ENCODE measurements at places on chromosomes 3 and 15.

- DNase-seq = no peak
Measured at GRCh38 chr3:50524746-50525145, 21.3 kb upstream of the CACNA2D2 start.

GRCh38 chr15:73550190-73550589, 83.0 kb downstream of the NPTN start:
- no peak for DNase-seq

DNA sequence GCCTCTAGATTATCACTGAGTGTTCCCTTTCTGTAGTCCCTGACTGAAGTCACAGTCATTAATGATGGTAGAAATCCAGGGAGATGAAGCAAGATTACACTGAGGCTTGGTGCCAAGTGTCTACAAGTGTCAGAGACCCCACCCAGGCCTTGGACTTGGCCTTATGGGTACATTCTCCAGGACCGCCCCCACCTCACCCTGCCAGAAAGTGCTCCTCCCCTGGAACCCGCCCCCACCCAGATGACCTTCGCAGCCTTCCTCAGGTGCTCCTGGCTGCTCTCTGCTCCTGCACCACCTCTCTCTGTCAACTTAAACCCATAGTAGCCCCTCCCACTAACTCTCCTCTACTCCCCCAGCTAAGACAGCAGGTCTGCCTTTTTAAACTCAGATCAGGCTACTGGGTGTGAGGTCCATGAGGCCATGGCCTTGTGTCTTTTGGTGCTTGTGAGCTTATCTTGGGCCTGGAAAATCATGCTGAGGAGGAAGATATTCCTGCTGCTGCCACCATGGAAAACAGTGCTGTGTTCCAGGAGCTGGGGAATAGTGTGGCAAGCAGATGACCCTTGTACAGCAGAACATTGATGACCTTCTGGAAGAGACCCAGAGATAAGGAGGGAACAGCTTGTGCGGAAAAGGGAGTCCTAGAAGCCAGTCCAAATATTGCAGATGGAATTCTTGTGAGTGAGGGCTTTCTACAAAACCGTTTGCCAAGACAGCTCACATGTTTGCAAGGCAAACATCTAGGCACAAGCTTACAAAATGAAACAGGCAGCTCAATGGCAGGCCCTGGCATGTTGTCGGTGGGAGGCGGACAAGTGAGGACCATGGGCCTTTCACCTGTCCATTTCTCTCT, 40.3 kb upstream of the NDUFB4 start:
- no peak for DNase-seq

GRCh38 chr3:4995500-4996053, 16.3 kb downstream of the BHLHE40 start:
- no peak for DNase-seq

Measured in breast epithelium (tissue), 4 donors.